H9 (cell line): ENCODE measurements at places on chromosomes 11 and 22. TPM values are rescaled to one million over a fixed set of nuclear protein-coding genes. Genes with fewer than 3 reads are reported as not detected.

DNA sequence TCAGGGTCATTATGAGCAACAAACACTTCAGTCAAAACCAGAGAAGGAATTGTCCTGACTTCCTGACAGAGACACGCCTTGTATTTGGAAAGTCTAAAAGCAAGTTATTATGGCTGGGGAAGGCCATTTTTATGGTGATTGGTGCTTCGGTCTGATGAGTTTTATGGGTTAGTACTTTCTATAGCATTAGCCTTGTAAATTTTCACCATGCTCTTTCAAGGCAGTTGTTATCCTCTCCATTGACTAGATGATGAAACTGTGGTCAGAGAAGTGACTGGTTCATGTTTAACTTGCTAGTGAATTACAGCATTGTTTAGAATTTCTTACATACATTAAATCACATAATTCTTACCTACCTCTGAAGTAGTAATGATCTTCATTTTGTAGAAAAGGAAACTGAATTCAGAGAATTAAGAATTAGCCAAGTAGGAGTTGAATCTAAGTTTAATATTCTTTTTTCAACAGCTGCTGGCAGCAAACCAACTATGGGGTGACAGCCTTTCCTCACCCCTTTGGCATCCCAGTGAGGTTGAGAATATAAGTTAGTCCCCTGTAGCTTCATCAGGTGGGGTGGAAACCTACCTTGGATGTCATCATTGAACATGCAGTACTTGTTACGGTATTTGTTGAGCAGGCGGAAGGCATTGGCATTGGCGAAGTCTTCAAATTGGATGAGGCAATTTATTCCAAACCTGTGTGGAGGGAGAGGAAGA, 90.0 kb downstream of the CCDC81 start:
- no peak overlapping the region for H3K27ac ChIP-seq
- no peak for DNase-seq
- H3K4me3 ChIP-seq = no peak overlapping the region
- H3K36me3 ChIP-seq = no peaks in the 10 kb centered on the region
- no peaks in the 10 kb centered on the region for H3K27me3 ChIP-seq

- H3K4me3 ChIP-seq = no peak overlapping the region
- H3K27me3 ChIP-seq = no peaks in the 10 kb centered on the region
- H3K4me1 ChIP-seq = peaks cover 2% of the 10 kb centered on the region; the same call in 1 of the 2 replicates
- no peak for DNase-seq
- peaks cover 43% of the 10 kb centered on the region for H3K36me3 ChIP-seq
Observed at GRCh38 chr11:59611570-59612565, 3.7 kb downstream of the OSBP start.

The APOL3 gene
- 0.13 TPM in 1 of 2 replicates, not detected in the other for total RNA-seq

DNA sequence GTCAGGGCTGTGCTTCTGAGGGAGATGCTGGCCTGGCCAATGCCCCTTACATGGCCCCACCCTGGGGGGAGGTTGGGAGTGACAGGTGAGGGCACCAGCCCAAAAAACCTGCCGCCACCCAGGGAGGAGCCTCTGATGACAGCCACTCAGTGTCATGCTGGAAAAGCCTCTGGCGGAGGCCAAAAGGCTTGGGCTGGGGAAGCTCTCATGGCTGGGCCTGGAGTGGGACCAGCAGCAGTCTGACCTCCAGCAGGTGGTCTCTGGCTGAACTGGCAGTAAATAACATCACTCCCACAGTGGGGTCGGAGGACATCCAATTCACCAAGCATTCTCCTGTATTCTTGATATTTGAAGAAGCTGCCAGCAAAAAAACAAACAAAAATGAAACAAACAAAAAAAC, 20.1 kb downstream of the FGF3 start:
- H3K27me3 ChIP-seq = no peaks in the 10 kb centered on the region
- H3K4me1 ChIP-seq = no peaks in the 10 kb centered on the region
- H3K27ac ChIP-seq = no peak overlapping the region
- no peak for DNase-seq
